Activated T-cell treated with anti-CD3 and anti-CD28 coated beads, Interleukin-2, amount 50 U/mL, for 72 hours (primary cell): ENCODE measurements at places on chromosomes 7 and 10. TPM values are rescaled to one million over a fixed set of nuclear protein-coding genes. Genes with fewer than 3 reads are reported as not detected.

ASAH2B gene
- 12.0 TPM for total RNA-seq

CACNB2 gene
- total RNA-seq, result not detected

TRIM50 gene
- total RNA-seq, result not detected

ATP6V0E2 gene
- 43.4 TPM for total RNA-seq

MYL10 gene
- total RNA-seq, result not detected

VWA2 gene
- total RNA-seq, result not detected

FGFBP3 gene
- total RNA-seq, result 1.1 TPM

CYP2C19 gene
- 0.19 TPM for total RNA-seq

TMEM229A gene
- not detected for total RNA-seq

OR6V1 gene
- total RNA-seq, result not detected

EPDR1 gene
- 1.7 TPM for total RNA-seq

BPGM gene
- total RNA-seq, result 22.3 TPM

GTF2IRD1 gene
- 3.1 TPM for total RNA-seq

SCIN gene
- total RNA-seq, result 0.10 TPM

TAC1 gene
- 3.2 TPM for total RNA-seq
